ENCODE measurements at places on chromosomes 6 and 20.

DNA sequence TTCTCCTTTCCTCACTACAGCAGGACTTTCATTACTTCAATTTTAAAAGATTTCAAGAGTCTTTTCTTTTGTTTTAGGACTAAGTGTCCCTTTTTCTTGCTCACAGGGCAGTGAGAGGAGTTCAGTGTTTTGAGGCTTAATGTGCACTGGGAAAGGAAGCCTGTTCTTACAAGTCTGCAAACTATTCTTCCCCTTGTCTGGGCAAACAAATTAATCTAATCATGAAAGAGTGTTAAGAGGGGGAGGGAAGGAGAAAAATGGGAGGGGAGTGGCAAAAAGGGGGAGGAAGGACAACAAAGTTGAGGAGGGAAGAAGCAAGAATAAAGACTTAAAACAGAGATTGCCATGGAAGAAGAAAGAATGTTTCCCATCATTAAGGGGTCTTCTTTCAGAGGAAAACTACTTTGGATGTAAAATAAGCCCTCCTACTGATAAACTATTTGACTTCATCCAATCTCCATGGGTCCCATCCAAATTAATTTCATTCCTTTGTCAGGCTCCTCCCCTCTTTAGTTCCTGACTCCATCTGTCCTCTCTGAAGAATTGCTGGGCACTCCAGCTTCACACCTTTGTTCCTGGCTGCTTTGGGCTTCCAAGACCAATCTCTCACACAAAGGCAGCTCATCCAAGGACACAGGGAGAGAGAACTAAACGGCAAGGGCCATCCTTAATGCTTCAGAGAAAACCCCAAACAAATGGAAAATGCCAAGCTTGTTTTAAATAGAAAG lies 244.5 kb downstream of the TPBG start:
- no peak for DNase-seq

GRCh38 chr6:39007575-39007974 lies 41.0 kb upstream of the GLP1R start:
- DNase-seq, result no peak

DNA sequence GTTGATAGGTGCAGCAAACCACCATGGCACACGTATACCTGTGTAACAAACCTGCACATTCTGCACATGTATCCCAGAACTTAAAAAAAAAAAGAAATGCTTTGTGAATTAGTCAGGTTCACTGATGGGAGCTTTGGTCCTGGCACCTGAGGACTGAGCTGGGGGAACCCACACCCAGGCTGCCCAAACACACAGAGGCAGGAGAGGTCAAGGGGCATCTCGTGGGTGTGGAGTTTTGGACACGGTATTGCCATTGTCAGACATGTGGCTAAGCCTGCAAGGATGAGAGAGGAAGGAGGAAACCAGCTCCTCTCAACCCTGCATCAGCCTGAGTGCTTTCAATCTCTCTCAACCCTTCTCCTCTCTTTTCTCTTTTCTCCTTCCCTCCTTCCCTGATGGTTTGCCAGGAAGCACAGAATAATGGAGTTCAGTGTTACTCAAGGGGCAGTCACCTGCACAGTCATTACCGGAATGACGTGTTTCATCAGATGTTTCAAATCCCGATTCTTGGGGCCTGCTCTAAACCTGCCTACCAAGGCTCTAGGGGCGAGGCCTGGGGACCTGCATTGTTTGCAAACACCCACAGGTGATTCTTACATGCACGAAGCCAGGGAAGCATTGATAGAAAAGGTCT lies 89.9 kb upstream of the NEDD9 start:
- no peak for DNase-seq

- no peak for DNase-seq
These were observed 154.2 kb downstream of the DLL1 start for GRCh38 chr6:170136541-170137175.

- DNase-seq, result no peak
These were observed 212.3 kb downstream of the LMBRD1 start for GRCh38 chr6:69584536-69584912.
